Bone marrow (tissue), 2 donors: ENCODE measurements at places on chromosomes 2 and 18.

DNA sequence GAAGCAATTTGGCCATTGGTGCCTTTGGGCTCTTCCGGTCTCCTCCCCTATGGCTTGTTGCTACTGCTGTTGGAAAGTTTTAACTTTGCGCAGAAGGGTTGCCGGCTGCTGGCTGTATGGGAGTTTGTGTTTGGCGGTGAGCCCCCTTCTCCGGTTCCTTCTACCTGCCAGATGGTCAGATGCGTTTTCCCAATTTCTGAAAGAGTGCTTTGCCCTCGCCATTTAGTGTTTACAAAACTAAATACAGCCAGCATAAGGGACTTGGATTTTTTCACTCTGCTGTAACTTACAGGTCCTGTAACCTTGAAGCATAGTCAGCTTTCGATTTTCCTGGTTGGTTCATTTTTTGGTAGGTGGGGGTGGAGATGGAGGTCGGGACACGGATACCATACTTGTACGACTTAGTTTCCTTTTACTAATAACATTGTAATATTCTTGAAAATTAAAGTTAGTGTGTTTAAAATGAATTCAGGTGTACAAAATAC lies 604 bp downstream of the COQ10B start:
- DNase-seq: no peak

DNA sequence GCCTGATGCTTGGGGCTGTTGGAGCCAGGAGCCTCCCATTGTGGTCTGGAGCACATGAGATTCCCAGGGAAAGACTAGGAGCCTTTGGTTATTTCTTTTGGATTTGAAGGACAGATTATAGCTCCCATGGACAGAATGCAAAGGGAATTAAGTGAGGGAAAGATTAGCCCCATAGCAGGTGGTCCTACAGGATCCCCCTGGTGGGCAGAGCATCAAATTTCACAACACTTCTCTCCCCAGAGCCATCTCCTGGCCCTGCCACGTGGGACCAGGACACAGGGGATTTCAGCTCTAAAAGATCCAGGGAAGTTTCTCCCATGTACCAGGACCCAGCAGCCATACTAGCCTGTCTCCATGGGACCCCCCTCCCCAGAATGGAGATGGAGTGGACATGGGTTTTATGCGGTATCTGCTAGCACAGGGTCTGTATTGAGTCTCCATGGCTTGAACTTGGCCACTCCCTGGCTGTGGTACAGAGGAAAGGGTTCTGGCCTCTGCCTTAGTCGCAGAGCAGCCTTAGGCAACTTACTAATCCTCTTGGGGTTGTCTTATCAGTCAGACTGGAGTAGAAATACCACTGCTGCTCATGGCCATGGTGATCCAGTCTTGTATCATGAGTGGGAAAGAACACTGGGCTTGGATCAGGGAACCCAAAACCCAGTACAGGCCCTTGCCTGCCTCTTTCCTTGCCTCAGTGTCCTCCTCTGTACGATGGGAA lies 6.8 kb upstream of the PLB1 start:
- DNase-seq: no peak

DNA sequence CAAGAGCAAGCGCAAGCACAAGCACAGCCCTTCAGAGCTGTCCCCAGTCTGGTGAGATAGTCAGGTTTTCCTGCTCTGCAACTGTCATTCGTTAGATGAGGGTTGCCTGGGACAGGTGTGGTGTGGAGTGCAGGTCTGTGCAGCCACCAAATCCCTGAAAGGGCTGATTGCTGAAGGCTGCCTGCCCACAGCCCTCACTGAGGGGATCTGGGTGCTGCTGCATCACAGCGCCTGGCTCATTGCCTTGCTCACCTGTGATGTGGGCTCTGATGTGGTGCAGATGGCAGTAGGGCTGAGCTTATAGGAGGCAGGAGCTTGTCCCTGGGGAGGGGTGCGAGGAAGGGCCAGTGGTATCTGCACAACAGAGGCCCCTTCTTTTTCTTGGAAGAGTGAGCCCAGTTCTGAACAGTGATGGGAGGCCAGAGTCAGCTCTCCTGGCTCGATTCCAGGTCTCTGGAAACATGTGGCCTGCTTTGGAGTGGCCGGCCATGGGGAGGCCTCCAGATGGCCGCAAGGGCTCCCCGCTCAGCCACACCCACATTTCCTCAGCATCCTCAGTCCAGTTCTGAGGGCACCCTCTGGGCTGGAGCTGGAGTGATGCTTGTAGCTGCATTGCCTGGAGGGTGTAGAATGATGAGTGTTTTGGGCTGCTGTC lies 11.4 kb downstream of the UBE2F start:
- no peak for DNase-seq

- no peak for DNase-seq
Observed at GRCh38 chr2:156672556-156673332, 236.6 kb downstream of the GPD2 start.

DNA sequence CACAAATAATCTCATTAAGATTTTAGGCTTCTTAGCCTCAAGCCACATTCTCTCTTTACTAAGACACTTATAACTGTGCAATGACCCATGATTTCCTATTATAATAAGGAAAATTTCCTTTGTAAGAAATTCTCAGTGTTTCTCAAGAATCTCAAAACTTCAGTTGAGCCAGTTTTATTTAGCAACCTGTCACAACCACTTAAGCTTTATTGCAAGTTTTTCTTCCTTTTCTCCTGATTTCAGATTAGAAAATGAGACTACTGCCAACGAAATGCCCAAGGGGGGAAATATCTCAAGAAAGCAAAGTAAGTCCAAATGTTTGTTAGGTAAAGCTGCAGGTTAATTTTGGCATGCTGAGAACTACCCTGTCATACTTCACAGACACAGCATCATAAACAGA lies 178.5 kb downstream of the THADA start:
- no peak for DNase-seq

DNA sequence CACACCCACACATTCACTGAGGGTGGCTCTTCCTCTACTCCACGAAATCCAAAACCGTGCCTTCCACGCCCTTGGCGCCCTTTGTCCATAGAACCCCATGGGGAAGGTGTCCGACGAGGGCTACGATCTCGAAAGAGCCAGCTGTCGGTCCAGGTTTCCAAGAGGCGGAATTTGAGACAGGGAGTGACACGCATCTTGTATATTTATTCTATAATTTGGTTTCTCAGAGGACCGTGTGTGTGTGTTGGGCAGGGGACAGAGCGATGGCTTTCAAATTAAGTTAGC lies 726 bp downstream of the C2orf69 start:
- no peak for DNase-seq

GRCh38 chr18:9914584-9915290 lies 921 bp downstream of the VAPA start:
- DNase-seq: peak; percentile 44

- DNase-seq: no peak
Observed at GRCh38 chr2:108219688-108220087, 20.1 kb upstream of the SULT1C3 start.

DNA sequence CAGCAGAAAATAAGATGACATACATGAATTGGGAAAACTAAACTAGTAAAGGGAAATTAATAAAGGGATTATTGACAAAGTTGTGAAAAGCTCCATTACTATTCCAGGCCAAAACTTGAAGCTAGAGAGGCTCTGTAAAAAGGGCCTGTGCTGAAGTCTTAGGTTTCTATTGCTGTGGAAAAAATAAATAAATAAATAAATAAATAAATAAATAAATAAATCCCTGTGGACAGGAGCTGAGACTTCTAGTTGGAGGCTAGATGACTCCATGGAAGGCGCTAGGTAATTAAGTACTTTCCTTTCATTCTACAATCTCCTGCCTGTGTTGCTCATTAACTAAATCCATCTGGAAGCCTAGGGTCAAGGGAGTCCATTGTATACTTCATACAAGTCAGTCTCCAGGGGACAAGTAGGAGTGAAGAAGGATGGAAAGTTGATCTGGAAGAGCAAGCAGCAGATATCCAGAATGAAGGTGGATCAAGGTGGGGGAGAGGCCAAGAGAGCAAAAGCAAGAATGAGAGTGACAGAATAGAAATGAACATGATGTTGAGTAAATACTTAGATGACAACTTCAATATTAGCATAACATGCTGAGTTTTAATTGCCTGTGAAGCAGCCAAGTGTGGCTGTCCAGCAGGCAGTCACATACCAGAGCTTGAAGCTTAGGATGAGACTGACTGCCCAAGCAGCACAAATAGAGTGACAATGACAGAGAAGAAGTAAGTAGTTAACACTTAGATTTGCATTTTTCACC lies 26.2 kb upstream of the CCNT2 start:
- DNase-seq: no peak

DNA sequence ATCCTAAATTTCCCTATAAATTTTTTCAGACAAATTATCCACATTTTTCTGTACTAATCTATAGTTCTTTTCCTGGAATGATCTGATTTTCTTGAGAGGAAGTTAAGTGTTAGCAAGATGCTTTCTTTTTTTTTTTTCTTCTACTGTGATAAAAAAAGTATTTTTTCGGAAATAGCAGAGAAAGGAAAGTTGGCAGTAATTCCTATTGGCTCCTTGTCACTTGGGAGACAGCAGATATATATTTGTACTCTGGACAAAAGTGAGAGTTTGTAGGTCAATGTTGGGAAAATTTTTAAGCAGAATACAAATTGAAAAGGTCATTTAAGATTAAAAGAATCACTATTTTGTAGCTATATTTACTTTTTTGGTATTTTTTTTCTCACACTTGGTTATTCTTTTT lies 635.7 kb upstream of the NRXN1 start:
- no peak for DNase-seq

DNA sequence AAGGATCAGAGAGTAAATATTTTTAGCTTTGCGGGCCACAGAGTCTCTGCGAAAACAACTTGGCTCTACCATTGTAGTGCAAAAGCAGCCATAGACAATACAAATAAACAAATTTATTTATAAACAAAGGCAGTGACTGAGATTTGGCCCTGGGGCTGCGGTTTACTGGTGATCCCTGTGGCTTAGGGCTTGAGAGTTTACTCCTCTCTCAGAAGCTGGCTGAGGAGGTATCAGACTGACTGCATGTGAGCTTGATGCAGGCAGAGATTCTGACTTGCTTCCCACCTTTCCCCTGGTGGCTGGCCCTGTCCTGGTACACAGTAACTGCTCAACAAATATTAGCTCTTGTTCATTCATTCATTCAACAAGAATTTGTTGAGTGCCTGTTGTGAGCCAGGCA lies 81.5 kb downstream of the PRKCE start:
- no peak for DNase-seq

GRCh38 chr18:77012806-77013541 lies 119.6 kb downstream of the MBP start:
- DNase-seq: no peak

GRCh38 chr18:51400721-51401120 lies 203.2 kb upstream of the MEX3C start:
- DNase-seq: no peak

GRCh38 chr2:202790676-202791075 lies 80.9 kb downstream of the ICA1L start:
- no peak for DNase-seq

DNA sequence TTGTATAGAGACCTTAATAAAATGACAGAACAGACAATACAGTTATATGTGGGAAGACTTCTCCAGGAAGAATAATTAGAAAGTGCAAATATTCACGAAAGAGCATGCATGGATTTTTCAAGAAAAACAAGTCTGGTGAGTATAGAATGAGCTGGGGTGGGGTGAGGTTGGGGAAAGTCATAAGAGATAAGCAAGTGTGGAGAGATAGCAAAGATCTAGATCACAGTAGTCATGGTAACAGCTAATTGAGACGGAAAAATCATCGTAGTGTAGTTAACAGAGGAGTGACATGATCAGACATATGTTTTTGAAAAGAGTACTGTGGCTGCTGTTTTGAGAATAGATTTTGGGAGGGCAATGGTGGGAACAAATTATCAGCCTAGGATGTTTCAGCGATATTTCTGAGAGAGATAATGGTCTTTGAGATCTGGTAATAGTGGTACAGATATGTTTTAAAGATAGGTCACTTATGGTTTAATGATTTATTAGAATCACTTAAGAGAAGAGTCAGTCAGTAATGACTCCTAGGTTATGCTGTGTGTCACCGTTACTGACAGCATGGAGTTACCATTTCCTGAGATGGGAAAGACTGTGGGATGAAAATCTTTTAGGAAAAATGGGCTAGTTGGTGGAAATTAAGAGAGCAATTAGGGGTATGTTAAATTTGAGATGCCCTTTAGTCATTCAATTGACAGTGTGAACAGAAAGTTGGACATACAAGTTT lies 248.5 kb upstream of the SLC8A1 start:
- no peak for DNase-seq

DNA sequence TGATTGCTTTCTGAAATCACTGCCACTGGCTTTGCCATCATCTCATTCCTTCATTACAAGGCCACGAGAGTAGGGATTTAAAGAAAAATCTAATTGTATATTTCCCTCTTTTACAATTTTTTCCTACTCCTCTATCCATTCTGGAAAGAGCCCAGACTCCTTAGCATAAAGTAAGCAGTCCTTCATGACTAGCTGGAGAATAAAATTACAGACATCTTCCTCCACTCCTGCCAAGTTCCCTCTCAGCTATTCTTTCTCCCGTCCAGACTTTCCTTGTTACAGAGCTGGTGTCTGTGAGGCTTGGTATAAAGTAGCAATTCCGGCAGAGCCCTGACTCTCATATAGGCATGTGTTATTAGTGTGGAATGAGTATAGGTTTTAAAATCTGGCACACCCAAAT lies 806.8 kb downstream of the PLCL1 start:
- DNase-seq: no peak

DNA sequence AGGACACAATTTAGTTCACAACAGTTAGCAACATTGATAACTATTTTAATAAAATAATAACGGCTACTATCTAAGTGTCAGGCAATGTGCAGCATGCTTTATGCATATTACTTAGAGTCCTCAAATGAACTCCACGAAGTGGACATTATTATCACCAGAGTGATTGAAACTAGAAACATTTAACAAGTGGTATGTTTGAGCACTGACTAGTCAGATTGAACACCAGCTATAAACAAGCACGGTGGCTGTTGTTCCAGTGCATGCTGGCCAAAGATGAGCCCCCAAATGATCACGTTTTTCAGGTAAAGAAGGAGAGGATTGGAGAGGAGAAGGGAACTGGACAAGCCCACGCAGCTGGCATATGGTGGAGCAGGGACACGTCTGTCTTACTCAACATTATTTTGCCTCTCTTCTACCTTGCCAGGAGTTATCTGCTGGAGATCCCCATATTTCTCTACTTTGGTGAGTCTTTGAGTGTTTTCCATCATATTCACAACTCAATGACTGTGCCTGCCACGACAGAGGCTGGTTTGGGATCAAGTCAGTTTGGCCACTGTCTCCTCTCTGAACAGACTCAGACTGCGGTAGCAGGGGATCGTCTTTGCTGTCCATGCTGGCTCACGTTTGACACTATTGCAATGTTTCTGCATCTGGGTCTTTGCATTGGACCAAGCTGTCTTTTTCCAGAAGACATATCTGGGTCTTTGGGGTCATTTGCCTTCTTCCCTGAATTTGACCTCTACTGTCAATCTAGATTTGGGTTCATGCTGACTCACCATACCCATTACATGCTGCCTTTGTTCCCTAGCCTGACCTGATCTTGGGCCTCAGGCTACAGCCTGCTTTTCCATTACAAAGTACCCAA lies 66.0 kb upstream of the ACSL3 start:
- DNase-seq: no peak
